Activated T-helper 1 cell treated with anti-CD3 and anti-CD28 coated beads, Interleukin-12 subunit alpha, Interleukin-12 subunit beta, Interleukin-2, Interleukin-4 antibody, amounts not matched to agents 30 ng/mL and 10 ng/mL and 1 ng/mL, durations not matched to agents 14 hours and 24 hours and 36 hours (primary cell): ENCODE measurements at places on chromosomes 1 and 21. TPM values are rescaled to one million over a fixed set of nuclear protein-coding genes. Genes with fewer than 3 reads are reported as not detected.

- no peaks in the 10 kb centered on the region for H3K27me3 ChIP-seq
- no peaks in the 10 kb centered on the region for H3K4me1 ChIP-seq
- H3K4me3 ChIP-seq, result no peak overlapping the region
- no peak for DNase-seq
- no peak overlapping the region for H3K27ac ChIP-seq
- H3K36me3 ChIP-seq, result no peaks in the 10 kb centered on the region
Measured at GRCh38 chr21:40318371-40318770, 451.1 kb downstream of the PCP4 start.

DNA sequence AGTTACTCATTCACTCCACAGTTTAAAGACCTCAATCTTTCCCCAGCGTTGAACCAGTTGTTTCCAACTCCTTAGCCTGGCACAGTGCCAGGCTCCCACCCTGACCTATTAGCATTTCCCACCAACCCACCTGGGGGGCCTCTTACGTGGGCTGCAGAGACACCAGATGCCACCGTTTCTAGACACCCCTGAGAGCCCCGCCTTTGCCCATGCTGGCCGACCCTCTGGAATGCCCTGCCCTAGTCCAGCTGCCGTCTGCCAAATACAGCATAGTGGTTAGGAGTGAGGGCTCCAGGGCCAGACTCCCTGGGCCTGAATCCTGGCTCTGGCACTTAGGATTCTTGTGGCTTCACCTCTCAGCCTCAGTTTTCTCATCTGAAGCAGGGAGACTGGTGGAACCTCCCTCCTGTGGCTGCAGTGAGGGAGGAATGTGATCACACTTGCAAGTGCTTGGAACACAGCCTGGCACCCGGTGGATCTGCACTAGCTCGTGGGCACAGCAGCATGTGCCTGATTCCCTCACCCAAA is 65.2 kb downstream of the TMCO4 start:
- H3K27me3 ChIP-seq, result peaks cover 4% of the 10 kb centered on the region
- peaks cover 9% of the 10 kb centered on the region for H3K36me3 ChIP-seq
- H3K4me1 ChIP-seq, result no peaks in the 10 kb centered on the region
- no peak for DNase-seq
- H3K4me3 ChIP-seq, result no peak overlapping the region

- DNase-seq, result no peak
- H3K4me1 ChIP-seq, result peaks cover 5% of the 10 kb centered on the region
- no peaks in the 10 kb centered on the region for H3K27me3 ChIP-seq
- no peak overlapping the region for H3K27ac ChIP-seq
- no peak overlapping the region for H3K4me3 ChIP-seq
- peaks cover 18% of the 10 kb centered on the region for H3K36me3 ChIP-seq
Measured at GRCh38 chr1:27539901-27540861, 50.2 kb upstream of the WASF2 start.

- H3K27me3 ChIP-seq, result peaks cover 20% of the 10 kb centered on the region
- no peak overlapping the region for H3K4me3 ChIP-seq
- no peak overlapping the region for H3K27ac ChIP-seq
- no peaks in the 10 kb centered on the region for H3K4me1 ChIP-seq
- H3K36me3 ChIP-seq, result no peaks in the 10 kb centered on the region
- no peak for DNase-seq
Measured at GRCh38 chr1:23473037-23473800, 10.8 kb downstream of the ASAP3 start.

- no peaks in the 10 kb centered on the region for H3K4me1 ChIP-seq
- H3K27ac ChIP-seq, result no peak overlapping the region
- H3K27me3 ChIP-seq, result no peaks in the 10 kb centered on the region
- no peak for DNase-seq
Measured at GRCh38 chr1:57214951-57215575, 208.8 kb downstream of the DAB1 start.

- no peak overlapping the region for H3K27ac ChIP-seq
- peaks cover 12% of the 10 kb centered on the region for H3K27me3 ChIP-seq
- no peaks in the 10 kb centered on the region for H3K36me3 ChIP-seq
- DNase-seq, result no peak
Measured at GRCh38 chr1:94038511-94038910, 82.4 kb downstream of the ABCA4 start.

DNA sequence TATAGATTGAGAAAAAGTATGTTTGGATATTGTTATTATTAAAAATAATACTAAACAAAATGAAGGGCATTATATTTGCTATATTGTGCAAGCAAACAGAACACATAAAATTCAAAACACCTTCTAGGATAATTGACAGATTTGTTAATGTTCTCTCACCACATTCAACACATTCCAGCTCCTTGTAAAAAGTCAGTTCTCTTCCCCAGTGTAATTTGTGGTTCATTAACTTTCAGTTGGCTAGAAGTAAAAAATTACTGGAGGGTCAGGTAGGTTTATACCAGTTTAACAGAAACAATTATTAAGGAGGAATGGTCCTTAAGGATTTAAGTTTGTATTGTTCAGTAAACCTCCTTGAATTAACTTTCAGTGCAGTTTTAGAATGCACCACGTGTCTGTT is 1235.3 kb upstream of the ADGRL2 start:
- no peak overlapping the region for H3K4me3 ChIP-seq
- no peaks in the 10 kb centered on the region for H3K36me3 ChIP-seq
- DNase-seq, result no peak
- H3K27ac ChIP-seq, result no peak overlapping the region

GRCh38 chr1:187646536-187647107 is 817.9 kb downstream of the PLA2G4A start:
- no peak overlapping the region for H3K27ac ChIP-seq
- H3K27me3 ChIP-seq, result no peaks in the 10 kb centered on the region
- no peaks in the 10 kb centered on the region for H3K36me3 ChIP-seq
- H3K4me3 ChIP-seq, result no peak overlapping the region
- no peak for DNase-seq

DNA sequence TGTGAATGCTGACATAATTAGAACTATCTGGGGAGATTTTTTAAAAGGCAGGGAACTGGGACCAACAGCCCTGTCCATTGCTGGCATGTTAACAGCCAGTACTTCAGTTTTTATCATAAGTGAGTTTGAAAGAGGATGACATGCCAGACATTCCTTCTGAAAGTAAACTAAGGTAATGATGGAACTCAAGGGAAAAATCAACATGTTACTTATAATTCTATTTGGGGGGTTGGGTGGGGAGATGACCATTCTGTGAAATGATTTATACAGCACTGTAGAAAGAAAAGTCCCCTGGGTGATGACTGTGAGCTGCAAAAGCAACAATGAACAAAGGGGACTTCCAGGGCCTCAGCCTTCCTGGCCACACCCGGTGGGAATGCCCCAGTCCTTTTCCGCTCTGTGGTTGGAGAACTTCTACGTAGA is 5.4 kb upstream of the LAMC2 start:
- H3K27ac ChIP-seq, result peak overlapping the region; percentile 64
- peaks cover 5% of the 10 kb centered on the region for H3K27me3 ChIP-seq
- DNase-seq, result peak; percentile 38
- peaks cover 12% of the 10 kb centered on the region for H3K4me1 ChIP-seq
- H3K36me3 ChIP-seq, result no peaks in the 10 kb centered on the region

- H3K27ac ChIP-seq, result no peak overlapping the region
- H3K36me3 ChIP-seq, result no peaks in the 10 kb centered on the region
- no peak for DNase-seq
- H3K4me3 ChIP-seq, result no peak overlapping the region
Measured at GRCh38 chr21:18630446-18630845, 226.9 kb upstream of the TMPRSS15 start.

GRCh38 chr21:35202431-35202830 is 153.3 kb upstream of the RUNX1 start:
- H3K27ac ChIP-seq, result no peak overlapping the region
- no peak for DNase-seq
- no peaks in the 10 kb centered on the region for H3K27me3 ChIP-seq
- H3K36me3 ChIP-seq, result no peaks in the 10 kb centered on the region
- peaks cover 39% of the 10 kb centered on the region for H3K4me1 ChIP-seq

DNA sequence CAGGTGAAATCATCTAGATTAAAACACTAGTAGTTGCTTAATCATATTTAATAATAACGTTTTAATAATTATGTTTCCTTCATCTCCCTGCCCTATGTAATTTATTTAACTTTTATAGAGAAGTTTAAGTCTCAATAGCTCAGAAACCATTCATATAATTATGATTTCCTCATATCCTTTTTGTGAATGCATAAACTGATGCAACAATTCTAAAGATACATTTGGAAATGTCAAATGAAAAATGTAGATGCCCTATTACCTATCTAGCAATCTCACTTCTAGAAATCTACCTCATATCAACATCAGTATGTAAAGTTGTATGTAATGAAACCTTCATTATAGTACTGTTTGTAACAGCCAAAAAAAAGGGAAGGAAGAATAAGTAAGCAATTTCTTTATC is 10.5 kb downstream of the DRAM2 start:
- H3K4me3 ChIP-seq, result no peak overlapping the region
- peaks cover 27% of the 10 kb centered on the region for H3K4me1 ChIP-seq
- no peak overlapping the region for H3K27ac ChIP-seq
- H3K27me3 ChIP-seq, result no peaks in the 10 kb centered on the region
- DNase-seq, result no peak

The TNFRSF4 gene
- total RNA-seq, result 788 and 811 TPM in 2 replicates

The SMPDL3B gene
- total RNA-seq, result 0.29 and 0.60 TPM in 2 replicates

The CD1B gene
- total RNA-seq, result not detected in 2 replicates

The CXADR gene
- total RNA-seq, result 0.05 and 0.18 TPM in 2 replicates
